ENCODE measurements at places on chromosomes 6 and 20. TPM values are rescaled to one million over a fixed set of nuclear protein-coding genes. Genes with fewer than 3 reads are reported as not detected.

DNA sequence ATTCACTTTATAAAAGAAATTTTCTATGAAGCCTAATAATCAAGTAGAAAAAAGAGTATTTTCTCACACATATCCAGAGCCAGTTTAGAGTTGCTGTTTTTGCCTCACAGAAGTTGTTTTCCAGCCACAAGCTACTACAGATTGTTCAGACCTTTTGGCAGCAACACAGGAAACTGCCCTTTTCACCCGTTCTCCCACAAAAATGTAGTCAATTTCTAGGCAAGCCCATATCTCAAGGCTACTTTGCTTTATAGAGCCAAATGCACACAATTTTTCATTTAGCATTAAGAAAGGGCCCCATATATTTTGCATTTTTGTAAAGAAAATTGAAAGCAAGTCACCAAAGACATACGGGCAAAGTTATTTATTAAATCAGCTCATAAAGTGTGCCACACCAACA is 49.5 kb downstream of the EPB41L2 start:
- no peak for DNase-seq

Gene OVOL2
- 0.62 TPM for polyA plus RNA-seq

GRCh38 chr6:170023620-170024521 is 267.0 kb downstream of the DLL1 start:
- DNase-seq = no peak

Gene CCN5
- polyA plus RNA-seq = 20.8 TPM

DNA sequence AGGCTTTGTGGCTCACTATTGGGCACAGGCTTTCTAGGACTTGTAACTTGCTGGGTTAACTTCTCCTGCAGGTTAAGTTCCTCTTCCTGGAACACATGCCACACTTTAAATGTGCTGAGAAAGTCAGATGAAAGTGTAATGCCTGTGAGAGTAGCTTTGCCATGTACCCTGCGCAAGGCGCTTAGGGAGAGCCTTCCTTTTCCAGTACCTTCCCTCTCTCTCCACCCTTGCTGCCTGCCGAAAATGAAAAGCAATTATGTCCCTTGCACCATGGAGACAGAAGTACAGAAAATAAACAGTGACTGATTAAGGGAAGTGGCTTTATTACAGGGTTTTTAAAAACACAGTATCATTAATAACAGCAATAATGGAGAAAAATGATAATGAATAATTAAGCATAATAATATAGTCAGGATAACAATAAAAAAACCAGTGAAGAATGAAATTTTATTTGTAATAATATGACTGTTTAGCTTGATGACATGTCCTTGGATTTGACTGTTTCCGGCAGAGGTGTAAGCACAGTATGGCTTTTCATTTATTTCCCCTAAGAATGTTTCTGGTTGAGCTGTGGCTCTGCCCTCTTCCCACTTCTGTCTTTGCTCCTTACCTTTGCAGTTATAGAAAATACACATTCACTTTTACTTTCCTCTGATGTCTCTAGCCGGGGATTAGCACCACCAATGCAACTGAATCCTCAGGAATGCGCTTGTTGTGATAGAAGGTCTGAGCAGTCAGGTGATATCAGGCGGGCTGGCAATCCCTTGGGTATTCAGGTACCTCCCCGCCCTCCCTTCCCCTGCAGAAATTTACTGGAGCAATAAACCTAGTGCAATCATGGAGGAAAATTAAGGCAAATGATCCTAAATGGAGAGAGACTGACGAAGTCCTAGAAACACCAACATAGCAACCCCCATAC is 472.3 kb upstream of the CITED2 start:
- DNase-seq = no peak

GRCh38 chr6:89768324-89768723 is 51.3 kb downstream of the MDN1 start:
- DNase-seq = no peak

DNA sequence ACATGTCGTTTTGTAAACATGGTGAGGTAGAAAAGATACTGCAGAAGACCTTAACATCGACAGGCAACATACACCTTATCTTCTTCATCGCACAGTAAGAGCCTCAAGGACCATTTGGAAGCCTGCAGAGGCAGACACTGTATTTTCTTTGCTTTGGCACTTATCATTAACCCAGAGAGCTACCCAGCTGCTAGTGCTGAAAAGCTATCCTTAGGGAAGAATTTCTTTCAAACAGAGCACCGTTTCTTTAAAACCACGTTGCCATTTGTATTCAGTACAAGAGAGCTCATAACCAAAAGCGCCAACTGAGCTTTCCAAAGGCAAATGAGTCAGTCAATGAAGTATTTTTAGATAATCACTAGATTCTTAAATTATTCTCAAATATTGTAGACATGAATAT is 306.6 kb downstream of the EPM2A start:
- no peak for DNase-seq

GRCh38 chr20:58469616-58470015 is 45.6 kb downstream of the APCDD1L start:
- no peak for DNase-seq

Gene ATP5F1E
- polyA plus RNA-seq = 50.7 TPM

DNA sequence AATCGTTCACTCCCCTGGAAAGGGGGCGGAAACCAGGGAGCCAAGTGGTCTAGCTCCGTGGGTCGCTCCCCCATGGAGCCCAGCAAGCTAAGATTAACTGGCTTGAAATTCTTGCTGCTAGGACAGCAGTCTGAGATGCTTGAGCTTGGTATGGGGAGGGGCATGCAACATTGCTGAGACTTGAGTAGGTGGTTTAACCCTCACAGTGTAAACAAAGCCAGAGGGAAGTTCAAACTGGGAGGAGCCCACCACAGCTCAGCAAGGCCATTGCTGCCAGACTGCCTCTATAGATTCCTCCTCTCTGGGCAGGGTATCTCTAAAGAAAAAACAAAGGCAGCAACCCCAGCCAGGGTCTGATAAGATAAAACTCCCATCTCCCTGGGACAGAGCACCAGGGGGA is 43.2 kb downstream of the COL21A1 start:
- no peak for DNase-seq

GRCh38 chr20:44970243-44970757 is 4.0 kb downstream of the STK4 start:
- no peak for DNase-seq

DNA sequence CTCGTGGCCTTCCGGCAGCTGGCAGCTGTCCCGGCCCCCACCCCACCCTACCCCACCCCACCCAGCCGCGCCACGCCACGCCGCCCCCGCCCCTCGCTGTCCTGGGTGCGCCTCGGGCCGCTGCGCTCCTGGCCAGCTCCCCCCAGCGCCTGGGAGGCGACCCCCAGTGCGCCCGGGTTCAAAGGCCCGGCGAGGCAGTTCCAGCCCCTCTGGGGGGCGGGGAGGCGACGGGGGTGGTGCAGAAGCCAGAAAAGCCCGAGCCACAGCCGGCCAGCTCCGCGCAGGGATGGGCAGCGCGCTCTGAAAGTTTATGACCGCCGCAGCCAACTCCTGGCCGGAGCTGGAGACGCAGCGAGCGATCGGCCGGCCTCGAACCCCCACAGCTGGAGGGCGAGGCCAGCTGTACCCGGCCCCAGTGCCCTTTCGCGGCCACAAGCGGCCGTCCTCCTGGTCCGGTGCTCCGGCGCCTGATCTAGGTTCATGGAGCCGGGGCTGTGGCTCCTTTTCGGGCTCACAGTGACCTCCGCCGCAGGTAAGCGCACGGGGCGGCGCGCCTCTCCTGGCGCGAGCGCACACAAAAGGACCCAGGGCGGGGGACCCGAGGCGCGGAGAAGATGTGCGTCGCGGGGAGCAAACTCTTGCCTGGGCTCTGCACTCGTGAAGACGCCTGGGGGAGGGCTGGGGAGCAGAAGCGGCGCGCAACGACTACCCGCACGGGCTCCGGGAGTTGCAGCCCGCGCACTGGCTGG is at the start of gene EDN3:
Gene EDN3 (plus strand): TSS at position 279 of the 749 bp plus-strand sequence. CDS start 202 bp downstream, at position 481.
- DNase-seq = no peak

Gene GNMT
- polyA plus RNA-seq = 0.52 TPM

DNA sequence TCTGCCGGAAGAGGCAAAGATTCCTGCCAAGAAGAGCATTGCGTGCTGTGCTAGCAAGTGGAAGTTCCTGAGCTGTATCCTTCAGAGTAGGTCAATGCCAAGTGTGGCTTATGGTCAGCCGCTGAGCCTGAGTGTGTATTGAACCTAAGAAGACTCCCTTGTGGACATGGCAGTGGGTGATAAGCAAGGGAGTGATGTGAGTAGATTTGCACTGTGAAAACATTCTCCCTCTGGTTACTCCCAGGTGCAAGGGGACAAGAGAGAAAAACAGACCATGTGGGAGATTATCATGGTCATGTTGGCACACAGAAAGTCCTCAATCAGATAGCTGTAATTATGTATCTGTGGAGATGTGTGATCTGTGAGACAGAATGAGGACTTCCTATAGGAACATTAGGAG is 6.1 kb upstream of the TMEM74B start:
- no peak for DNase-seq

DNA sequence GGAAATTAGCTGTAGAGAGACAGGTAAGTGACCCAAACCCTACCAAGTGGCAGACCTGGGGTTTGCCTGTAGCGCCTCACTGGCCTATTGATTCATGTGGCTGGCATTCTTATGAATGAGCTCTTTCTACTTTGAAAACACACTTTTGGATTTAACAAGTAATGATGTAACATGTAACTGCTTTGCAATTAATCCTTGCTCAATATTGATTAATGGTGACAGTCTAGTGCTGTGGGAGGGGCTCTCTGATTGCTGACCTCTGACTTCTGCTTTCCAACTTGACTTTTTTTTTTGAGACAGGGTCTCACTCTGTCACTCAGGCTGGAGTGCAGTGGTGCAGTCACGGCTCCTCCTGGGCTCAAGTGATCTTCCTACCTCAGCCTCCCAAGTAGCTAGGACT is 82.7 kb downstream of the TIAM2 start:
- DNase-seq = no peak

- DNase-seq = no peak
These were observed 60.1 kb upstream of the HDDC2 start for GRCh38 chr6:125361868-125362267.

DNA sequence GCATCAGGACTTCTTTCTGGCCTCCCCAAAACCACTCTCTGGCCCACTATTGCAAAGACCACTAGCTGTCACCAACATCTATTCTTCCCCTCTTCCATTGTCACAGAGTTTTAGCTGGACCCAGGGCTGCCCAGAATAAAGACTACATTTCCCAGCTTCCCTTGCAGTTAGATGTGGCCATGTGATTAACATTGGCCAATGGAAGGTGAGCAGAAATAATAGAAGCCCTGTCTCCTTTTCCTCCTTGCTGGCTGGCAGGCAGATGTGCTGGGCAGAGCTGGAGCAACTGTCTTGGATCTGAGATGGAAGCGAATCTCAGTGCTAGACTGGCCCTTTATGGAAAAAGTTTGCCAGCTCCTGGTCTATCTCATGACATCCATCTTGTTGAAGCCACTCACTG is 97.0 kb downstream of the KCNB1 start:
- DNase-seq = no peak

Gene NUP43
- polyA plus RNA-seq = 10.8 TPM

DNA sequence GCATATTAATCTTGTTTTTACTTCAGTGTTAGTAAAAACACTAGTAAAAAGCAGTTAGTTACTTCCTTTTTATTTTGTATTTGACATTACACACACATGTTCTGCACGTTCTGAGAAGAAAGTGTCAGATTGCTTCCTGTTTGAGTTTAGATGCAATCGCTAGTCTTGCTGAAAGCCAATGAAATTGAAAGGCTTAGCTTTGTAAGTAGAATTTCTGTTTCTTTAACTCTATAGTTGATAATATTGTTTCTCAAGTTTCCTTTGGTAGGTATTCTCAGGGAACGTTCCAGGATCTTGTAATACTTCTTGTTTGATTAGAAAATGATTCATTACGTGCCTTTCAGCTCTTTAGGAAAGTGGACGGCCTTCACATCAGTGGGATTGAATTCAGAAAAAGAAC is 55.0 kb downstream of the CDKAL1 start:
- DNase-seq = no peak

Gene FILIP1
- polyA plus RNA-seq = 25.5 TPM

GRCh38 chr6:127162836-127163235 is 44.4 kb downstream of the RSPO3 start:
- DNase-seq = no peak

DNA sequence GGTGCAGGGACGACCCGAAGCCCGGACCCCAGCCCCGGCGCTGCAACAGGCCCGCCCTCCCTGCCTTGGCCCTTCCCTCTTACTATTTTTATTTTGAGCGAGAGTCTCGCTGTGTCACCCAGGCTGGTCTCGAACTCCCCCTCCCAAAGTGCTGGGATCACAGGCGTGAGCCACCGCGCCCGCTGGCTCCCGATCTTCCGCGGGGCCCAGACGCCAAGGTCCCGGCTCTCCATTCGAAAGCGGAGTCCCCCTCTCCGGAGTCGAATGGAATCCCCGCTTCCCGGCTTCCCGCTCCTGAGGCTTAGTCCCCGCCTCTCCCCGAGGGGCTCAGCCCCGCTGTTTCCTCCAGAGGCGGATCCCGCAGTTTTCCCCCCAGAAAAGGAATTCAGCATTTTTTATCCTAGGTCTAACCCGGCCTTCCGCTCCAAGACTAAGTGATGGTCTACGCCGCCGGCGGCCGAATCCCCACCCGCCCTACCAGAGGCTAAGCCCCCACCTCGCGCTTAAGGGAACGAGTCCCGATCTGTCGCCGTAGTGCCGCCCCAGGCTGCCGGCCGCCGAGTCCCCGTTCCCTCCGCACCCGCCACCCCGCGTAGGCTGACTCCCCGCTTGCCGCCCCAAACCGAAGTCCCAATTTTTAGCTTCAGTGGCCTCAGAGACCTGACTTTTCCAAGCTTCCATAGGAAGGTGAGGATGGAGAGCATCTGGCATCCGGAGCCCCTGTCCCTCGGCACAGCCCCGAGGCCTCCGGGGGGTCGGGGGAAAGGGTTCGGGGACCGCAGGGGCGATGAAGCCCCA is 11.5 kb upstream of the TMC2 start:
- no peak for DNase-seq

- no peak for DNase-seq
These were observed 121.7 kb upstream of the CCN2 start for GRCh38 chr6:132072831-132073230.

Gene DUSP22
- 59.0 TPM for polyA plus RNA-seq

- no peak for DNase-seq
These were observed 11.5 kb downstream of the HLA-DPA1 start for GRCh38 chr6:33061987-33062386.

DNA sequence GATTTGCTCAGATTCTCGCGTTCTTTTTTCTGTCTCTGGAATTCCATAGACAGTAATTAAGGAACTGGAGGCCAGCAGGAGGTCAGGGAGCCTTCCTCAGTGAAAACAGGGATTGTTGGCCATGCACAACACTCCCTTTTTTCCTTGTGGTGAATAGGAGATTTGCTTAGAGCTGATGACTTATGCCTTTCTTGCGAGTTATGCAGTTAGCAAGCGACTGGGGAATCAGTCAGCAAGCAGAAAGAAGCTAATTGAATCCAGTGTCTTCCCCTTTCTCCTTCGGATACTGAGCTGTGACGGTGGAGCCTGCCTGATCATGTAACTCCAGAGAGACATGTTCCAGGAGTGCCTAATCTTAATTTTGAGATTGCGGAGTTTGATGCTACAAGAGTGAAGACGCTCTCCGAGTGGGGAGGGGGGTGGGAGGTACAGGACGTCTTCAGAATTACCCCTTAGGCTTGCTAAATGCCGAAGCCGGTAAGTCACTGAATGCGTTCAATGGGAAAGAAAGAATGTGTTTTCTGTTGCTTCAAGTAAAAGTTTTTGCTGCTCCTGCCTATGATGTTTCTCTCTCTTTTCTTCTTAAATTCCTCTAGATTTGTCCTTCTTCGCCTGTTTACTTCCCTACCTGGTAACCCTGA is 165.9 kb downstream of the SASH1 start:
- DNase-seq = no peak
